ENCODE measurements at places on chromosomes 1 and 21.

DNA sequence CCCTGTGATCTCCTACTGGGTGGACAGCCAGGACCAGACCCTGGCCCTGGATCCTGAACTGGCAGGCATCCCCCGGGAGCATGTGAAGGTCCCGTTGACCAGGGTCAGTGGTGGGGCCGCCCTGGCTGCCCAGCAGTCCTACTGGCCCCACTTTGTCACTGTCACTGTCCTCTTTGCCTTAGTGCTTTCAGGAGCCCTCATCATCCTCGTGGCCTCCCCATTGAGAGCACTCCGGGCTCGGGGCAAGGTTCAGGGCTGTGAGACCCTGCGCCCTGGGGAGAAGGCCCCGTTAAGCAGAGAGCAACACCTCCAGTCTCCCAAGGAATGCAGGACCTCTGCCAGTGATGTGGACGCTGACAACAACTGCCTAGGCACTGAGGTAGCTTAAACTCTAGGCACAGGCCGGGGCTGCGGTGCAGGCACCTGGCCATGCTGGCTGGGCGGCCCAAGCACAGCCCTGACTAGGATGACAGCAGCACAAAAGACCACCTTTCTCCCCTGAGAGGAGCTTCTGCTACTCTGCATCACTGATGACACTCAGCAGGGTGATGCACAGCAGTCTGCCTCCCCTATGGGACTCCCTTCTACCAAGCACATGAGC, 17.2 kb upstream of the SLC25A44 start:
- DNase-seq: no peak

DNA sequence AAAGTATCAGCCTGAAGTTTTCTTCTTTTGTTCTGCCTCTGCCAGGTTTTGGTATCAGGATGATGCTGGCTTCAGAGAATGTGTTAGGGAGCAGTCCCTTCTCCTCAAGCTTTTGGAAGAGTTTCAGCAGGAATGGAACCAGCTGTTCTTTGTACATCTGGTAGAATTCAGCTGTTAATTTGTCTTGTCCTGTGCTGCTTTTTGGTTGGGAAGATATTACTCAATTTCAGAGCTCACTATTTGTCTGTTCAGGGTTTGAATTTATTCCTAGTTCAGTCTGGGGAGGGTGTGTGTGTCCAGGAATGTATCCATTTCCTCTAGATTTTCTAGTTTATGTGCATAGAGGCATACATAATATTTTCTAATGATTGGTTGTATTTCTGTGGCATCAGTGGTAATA, 12.8 kb downstream of the ZNF678 start:
- DNase-seq: no peak

DNA sequence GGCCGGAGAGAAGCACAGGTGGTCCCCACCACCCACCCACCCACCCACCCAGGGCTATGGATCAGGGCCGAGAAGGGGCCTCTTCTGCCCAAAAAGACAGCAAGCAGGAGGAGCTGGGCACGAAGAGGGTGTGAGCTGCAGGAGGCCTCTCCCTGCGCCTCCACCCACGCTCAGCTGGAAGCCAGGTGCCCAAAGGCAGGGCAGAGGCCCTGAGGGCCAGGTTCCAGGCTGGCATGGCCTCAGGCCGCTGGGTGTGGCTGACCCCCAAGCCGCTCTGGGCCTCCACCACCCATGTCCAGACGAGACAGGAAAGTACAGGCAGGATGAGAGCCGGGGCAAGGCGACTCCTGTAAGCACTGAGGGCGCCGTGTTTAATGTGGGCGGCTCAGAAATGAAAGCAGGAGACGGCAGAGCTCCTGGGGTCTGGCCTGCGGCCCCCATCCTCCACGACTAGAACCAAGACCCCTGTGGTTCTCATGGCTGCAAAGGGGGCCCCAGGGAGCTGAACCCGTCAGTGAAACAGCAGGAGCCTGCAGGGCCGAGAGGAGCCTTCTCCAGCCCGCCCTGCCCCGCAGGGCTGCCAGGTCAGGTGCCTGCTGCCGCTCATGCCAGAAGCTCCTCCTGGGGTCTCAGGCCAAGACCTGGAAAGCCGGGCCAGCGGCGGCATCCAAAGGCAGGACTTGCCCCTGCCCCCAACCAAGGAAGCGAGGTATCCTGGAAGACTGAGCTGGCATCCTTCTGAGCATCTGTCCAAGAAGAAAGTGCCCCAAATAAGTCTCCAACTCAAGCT, 56.0 kb downstream of the MEGF6 start:
- no peak for DNase-seq

GRCh38 chr1:154329152-154329521, 3.8 kb downstream of the ATP8B2 start:
- no peak for DNase-seq

DNA sequence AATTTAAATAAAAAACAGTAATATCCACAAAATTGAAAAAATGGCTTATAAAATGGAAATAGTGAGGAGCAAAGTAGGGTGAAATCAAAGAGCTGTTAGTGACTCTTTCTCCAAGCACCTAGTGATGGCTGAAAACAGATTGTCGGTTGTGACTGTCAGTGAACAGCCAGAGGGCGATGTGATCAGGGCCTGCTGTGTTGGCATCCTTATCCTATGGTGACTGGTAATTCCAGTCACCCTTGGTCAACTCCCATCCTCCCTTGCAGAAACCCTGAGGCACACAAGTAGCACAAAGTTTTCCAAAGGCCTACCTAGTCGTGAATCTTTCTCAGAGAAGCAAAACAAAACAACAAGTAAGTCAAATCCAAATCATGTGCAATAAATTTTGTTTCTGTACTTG, 599.8 kb upstream of the CXADR start:
- peak; percentile 37 for DNase-seq

DNA sequence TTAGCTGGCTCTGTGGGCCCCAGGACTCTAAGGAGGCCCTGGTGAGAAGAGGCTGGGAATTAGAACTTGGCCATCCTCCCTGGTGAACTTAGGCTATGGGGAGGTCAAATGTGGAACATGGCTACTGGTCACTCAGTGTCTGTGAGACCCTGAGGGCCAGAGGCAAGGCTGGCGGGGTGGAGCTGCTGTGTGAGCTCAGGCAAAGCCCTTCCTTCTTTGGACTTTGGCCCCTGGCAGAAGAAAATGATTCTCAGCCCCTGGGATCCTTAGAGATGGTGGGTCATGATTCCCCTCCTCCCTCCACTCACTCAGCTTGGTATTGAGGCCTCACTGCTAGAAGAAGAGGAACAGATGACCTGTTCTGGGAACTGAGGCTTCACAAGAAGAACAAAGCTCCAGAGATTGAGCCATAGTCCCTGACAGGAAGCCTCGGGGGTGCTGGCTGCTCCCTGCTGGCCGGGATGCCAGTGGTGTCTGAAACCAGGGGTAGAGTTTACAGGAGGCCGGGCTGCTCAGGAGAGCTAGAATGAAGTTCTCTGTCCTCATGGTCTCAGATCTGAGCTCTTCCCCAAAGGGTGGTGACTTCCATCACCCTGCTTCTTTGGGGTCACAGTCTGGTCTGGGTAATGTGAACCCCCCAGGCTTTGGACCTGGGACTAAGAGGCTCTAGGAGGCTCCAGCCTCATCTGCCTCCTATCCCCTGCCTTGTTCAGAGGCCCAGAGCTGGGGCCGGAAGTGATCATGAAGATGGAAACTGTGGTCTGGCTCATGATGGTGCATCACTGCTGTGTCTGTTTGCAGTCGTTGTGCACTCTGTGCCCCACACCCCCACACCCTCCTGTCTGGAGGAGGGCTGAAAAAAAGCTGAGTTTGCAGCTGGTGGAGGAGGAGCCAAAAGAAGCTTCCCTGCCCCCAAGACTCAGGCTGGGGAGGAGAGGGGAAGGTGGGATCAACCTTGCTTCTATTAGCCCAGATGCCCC, 905 bp downstream of the BTBD19 start:
- DNase-seq: peak; percentile 71

- DNase-seq: peak; percentile 92
Measured at GRCh38 chr1:179881642-179882252, 338 bp upstream of the TOR1AIP1 start.

DNA sequence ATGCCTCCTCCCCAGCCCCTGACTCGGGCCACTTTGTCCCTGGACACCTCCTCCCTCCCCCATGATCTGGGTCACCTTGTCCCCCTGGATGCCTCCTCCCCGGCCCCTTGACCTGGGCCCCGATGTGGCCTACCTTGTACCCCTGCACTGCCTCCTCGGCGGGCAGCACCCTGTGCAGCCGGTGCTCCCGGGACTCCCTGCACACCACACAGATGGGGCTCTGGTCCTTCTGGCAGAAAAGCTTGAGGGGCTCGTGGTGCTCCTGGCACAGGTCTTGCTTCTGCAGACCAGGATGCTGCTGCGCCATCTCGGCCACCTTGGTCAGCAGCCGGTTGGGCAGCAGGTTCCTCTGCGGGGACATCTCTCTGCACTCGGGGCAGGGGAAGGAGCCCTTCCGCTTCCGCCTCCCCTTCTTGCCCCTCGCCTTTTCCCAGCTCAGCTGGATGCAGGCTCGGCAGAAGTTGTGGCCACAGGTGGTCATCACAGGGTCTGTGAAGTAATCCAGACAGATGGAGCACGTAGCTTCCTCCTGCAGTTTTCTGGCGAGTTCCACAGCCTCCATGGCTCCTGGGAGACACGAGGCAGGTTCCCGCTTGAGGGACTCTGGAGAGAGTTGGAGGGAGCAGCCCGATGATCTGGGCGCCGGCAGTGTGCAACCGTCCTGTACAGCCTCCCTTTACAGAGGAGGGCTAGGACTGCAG, 2.0 kb downstream of the TRIM17 start:
- no peak for DNase-seq

- DNase-seq: no peak
Measured at GRCh38 chr1:20311289-20311688, 20.6 kb downstream of the VWA5B1 start.

DNA sequence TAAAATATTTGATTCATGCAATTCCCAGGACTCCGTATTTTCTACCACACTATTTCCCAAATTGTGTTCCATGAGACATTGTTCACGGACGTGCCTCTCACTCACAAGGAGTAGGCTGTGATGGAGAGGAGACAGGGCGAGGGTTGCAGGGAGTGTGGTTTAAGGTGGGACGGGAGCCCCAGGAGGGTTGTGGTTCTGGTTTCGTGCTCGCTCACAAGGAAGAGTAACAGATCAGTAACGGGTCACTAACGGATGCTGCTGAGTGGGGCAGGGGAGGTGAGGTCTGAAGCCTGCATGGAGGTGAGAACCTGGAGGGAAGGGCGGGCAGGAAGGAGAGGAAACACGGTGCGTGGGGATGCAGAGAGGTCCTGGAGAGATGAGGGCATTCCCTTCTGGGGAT, 28.8 kb downstream of the TFF3 start:
- DNase-seq: no peak

GRCh38 chr1:206643118-206643698, 7.9 kb downstream of the DYRK3 start:
- DNase-seq: no peak

DNA sequence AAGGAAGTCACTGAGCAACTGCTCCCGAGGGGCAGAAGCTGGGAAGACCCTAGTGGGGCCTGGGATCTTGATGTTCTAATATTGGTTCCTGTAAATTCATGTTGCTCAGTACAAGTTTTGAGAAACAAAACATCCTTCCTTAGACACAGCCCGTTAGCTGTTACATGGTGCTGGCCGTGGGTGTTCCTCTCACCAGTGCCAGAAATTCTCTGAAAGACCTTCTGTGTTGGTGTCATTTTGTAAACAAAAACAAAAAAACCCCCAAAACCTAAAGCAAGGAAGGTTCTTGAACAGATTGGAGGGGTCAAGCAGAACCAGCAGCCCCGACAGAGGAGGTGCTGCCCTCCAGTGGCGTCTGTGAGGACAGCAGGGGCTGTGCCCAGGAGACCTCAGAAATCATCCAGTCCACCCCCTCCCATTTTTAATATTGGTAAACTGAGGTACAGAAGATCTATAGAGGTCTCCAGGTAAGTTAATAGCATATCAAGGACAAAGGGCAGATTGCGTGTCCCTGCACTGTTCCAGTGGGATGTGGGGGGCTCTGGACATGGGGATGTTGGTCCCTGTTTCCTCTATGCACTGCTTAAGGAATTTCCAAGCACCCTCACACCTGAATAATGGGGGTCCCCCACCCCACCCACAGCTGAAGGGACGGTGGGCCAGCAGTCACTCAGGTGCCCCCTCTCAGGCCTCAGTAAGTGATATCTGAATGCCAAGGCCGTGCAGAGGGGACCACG, 38.2 kb downstream of the SLC2A7 start:
- DNase-seq: peak; percentile 49

DNA sequence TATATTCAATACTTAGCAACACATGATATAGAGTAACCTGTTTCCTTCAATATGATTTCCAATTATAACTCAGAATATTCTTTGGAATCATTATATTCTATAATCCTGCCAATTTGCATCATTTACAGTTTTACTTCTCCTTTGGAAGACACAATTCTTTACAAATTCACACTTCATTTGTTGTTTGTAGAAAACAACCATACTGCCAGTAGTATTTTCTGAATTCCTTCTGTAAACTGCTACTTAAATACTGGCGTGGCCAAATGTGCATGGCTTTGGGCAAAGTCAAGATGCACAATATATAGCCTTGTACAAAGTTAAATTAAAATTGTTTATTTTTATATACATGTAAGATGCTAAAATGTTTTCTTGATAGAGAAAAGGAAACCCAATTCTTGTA, 687.1 kb upstream of the NEGR1 start:
- no peak for DNase-seq

GRCh38 chr21:25373126-25374082, 233.9 kb downstream of the MRPL39 start:
- DNase-seq: peak; percentile 52

DNA sequence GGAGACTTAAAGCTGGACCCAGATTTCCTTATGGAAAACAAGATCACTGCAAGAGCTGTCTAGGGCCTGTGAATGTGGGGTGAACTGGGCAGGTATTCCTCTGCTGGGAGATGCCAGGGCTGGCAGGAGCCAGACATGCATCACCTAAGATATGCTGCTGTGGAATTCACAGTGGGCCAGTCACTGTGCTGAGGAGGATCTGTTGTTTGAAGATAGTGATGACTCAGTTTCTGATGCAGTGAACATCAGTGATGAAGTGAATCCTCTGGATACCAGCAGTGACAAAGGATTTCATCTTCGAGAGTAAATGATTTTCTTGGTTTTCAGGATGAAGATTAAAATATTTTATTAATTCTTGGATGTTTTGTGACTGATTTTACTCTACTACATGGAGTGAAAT, 29.9 kb upstream of the CAMSAP2 start:
- DNase-seq: peak; percentile 16

- DNase-seq: no peak
Measured at GRCh38 chr1:170670802-170671628, 7.1 kb downstream of the PRRX1 start.

DNA sequence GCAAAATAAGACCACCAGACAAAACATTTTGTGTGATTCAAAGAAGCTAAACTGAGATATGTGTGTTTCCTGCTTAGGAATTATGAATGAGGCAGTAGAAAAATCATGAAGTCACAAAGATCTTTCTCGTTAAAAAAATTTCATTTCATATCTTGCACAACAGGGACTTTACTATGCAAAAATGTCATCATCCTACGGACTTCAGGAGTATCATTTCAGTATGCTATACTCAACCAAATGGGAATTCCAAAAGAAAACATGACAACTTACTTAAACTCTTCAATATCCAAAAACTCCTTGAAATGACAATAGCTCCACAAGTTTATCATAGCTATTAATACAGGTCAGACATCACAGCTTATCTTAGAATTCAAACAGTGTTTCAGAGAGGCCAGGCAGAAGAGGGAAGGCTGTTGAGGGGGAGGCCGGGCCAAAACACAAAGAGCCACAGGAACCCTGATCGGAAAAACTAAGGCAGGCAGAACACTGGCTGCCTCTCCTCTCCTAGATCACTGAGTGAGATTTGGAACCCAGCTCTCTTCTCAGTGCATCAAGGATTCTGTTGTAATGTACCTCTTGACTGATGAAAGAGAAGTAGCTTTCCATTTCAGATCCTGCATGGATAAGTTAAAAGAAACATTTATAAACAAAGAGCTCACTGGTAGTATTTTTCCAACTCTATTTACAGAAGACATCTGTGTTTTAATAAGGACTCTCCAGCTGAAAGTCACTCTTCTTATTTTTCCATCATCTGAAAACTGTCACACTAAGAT, 66.9 kb downstream of the TESK2 start:
- no peak for DNase-seq

Measured in M059J (cell line).